B cell (primary cell): ENCODE measurements at places on chromosomes 11 and 22. TPM values are rescaled to one million over a fixed set of nuclear protein-coding genes. Genes with fewer than 3 reads are reported as not detected.

The SPI1 gene
- 98.3 and 98.8 TPM in 2 replicates for total RNA-seq

The WNT7B gene
- total RNA-seq = 0.17 and 0.22 TPM in 2 replicates

The OR6T1 gene
- total RNA-seq = not detected in 2 replicates

The HOATZ gene
- total RNA-seq = not detected in 2 replicates

The UPK3A gene
- not detected in 2 replicates for total RNA-seq

The SUSD2 gene
- total RNA-seq = 0.30 and 0.44 TPM in 2 replicates

The ANO5 gene
- not detected in 2 replicates for total RNA-seq

The OR5A1 gene
- not detected in 2 replicates for total RNA-seq

The LINC01488 gene
- total RNA-seq = not detected in 2 replicates

The DRD2 gene
- total RNA-seq = not detected in 2 replicates

The ABCC8 gene
- 0.17 and 1.1 TPM in 2 replicates for total RNA-seq

The APOL6 gene
- 7.0 and 7.7 TPM in 2 replicates for total RNA-seq
